ENCODE measurements at places on chromosomes 6 and 20. TPM values are rescaled to one million over a fixed set of nuclear protein-coding genes. Genes with fewer than 3 reads are reported as not detected.

DNA sequence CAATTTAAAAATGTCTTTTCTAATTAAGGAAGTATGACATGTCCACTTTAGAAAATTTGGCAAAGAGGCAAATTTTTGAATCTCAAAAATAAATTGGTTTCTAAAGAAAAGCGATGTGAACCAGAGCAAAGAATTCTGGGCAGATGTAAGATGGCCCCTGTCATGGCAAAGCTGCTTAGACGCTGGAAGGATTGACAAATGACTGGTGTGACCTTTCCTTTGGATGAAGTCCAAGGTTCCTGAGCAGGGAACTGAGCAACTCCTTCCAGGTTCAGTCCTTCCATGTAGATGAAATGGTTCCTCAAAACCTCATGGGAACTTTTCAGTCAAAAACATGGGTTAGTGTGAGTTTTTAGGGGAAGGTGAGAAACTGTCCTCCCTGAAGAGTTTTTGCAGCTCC, 25.1 kb downstream of the BRPF3 start:
- no peak for DNase-seq

DNA sequence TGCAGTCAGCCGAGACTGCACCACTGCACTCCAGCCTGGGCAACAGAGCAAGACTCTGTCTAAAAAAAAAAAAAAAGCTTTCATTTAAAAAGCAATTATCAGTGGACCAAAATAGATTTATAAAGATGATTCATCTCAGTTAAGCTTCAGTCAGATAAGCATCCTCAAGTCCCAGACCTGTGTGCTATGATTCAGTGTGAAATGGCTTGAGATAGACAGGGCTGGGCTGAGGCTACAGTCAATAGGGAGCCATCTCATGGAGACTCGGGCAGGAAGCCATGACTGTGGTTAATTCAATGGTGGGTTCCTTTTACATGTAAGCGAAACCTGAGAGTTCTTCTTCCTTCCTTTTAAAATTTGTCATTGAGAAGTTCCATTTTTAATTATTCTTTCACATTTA, 276.0 kb downstream of the TFAP2A start:
- no peak for DNase-seq

DNA sequence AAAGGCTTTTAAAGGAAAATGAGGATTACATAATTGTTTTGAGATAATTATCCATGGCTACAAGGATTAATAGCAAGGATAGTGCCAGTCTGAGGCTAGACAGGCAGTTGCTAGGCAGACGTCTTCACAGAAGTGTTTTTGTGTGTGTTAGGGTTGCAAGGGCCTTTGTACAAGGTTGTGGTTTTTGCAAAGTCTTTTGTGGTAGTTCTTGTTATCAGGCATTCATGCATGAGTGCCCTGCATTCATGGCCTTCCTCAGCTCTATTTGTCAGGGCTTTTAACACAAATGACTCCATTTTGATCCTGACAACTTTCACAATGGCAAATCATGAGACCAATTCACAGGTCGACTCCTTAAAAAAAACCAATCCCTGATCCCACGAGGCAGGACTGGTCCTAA, 68.1 kb upstream of the TXNDC5 start:
- DNase-seq = no peak

DNA sequence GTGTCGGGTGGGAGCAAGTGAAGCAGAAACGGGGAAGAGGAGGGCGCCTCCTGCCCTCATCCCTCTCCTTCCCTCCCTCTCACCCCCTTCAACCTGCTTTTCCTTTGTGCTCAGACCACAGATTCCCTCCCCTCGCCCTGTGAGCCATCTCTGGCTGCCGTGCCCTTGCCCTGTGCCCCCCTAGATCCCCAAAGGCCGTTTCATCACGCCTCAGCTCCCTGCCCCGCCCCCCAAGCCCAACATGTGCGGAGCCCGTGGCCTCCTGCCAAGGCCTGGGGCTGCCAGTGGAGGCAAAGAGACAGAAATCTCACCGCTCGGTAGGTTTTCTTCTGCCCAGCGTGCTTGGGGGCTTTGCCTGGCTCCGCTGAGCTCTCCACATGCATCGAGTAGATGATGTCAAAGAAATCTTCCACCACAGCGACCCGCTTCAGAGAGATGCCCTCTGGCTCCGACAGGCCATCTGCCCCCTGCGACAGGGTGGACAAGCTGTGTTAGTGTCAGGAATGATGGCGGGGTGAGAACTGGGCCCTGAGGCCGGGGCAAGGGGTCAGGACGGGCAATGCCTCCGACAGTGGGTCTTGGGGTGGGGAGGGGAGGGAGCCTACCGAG, 57.6 kb downstream of the NOL4L start:
- no peak for DNase-seq

- DNase-seq = no peak
These were observed 16.7 kb downstream of the BTN2A1 start for GRCh38 chr6:26474439-26474881.

- no peak for DNase-seq
These were observed 109.0 kb downstream of the ATG5 start for GRCh38 chr6:106216527-106216926.

Gene SFTA2
- not detected for total RNA-seq

DNA sequence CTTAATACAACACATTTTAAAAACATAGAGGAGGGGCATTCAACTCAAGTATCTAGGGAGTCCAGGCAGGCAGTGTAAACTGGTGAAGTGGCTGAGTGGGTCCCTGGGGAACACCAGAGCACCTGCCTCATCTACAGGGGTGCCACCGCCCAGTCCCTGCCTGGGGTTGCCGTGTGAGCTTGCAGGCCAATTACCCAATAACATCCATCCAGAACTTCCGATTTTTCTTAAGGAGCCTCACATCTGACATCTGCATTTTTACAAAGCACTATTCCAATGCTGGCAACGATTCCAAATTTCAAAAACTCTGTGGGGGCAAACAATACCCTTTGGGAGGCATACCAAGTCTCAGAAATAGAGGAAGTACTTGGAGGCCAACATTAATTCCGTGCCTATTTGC, 288.4 kb upstream of the TSHZ2 start:
- DNase-seq = no peak

Gene THBD
- 0.15 TPM for total RNA-seq

- no peak for DNase-seq
These were observed 29.2 kb downstream of the AFDN start for GRCh38 chr6:167855825-167856425.

- DNase-seq = no peak
These were observed 165.6 kb downstream of the ATXN1 start for GRCh38 chr6:16595514-16596120.

DNA sequence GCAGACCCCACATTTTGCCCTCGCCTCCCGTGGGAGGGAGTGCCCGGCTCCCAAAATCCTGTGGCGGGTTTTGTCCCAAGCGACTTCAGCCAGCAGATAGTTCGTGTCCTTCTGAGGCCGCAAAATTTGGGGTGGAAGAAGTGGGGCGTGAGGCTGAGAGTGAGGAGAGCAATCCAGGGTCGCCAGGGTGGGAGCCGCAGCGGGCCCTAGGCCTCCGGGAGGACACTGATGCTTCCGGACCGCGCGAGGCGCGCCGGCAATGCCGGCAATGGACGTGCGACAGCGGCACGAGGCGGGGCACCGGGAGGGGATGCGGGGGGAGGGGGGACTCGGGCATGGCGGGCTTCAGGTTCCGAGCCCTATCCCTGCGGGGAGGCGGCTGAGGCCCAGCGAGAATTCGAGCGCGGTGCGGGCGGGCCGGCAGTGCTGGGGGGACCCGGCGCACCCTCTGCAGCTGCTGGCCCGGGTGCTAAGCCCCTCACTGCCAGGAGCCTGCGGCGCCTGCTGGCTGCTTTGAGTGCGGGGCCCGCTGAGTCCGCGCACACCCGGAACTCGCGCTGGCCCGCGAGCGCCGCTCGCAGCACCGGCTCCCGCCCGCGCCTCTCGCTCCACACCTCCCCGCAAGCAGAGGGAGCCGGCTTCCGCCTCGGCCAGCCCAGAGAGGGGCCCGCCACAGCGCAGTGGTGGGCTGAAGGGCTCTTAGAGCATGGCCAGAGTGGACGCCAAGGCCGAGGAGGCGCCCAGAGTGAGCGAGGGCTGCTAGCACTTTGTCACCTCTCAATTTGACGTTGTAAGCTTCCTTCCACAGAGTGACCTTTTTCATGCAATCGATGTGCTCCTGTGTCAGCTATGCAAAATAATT, 143.8 kb downstream of the LPA start:
- DNase-seq = peak; percentile 80

- peak; percentile 36 for DNase-seq
These were observed 81.2 kb upstream of the SASH1 start for GRCh38 chr6:148261470-148261869.

GRCh38 chr6:7832904-7833750, 77.5 kb downstream of the TXNDC5 start:
- DNase-seq = no peak

DNA sequence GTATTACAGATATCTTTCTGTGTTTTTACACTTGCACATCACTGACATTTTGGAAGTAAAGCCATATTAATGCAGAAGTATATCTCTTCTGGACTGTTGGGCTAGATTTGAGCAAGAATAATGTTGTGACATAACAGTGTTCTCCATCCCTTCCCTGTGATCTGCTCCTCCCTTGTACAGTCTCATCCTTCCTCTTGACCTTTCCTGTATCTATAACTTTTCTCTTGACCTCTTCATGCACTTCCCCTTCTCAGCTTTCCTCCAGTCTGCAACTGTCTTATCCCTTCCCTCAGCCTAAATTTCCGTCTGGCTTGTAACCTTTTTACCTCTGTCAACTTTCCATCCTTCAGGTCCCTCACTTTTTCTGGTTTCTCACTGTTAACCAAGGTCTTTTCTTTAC, 29.8 kb downstream of the NCOA3 start:
- DNase-seq = no peak

- no peak for DNase-seq
These were observed 100.6 kb downstream of the DCDC2 start for GRCh38 chr6:24257282-24257681.

- DNase-seq = no peak
These were observed 652.5 kb upstream of the EPHA7 start for GRCh38 chr6:94071835-94072234.

DNA sequence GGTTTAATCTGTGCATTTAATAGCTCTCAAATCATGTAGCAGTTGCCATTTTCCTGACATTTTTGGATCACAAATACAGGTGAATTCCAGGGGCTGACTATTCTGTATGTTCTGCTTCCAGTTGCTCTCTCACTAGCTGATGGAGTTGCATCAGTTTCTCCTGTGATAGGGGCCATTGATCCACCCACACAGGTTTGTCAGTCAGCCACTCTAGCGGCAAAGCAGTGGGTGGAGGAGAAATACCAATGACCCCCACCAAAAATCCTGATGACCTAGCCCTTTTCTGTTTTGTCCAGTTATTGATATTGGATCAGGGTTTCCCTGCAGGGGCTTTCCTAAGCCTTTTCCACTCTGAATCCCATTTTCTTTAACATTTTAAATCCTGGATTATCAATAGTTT, 72.3 kb upstream of the BTN3A2 start:
- no peak for DNase-seq

DNA sequence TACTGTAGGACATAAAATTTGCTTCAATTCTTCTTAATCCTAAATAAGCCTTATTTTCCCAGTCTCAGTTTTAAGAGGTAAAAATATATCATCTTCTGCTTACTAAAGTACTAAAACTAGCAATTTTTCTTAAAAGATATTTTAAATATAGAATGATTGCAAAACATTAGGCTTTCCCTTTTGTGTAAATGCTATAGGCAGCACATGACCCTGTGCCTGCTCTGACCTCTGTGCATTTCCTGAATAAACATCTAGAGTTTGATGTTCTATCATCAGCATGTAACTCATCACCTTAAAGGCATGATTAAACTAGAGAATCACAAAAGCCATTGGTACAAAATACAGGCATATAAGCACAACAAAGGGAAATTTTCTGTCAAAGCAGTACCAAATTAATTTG, 422.7 kb downstream of the TFAP2B start:
- DNase-seq = no peak

DNA sequence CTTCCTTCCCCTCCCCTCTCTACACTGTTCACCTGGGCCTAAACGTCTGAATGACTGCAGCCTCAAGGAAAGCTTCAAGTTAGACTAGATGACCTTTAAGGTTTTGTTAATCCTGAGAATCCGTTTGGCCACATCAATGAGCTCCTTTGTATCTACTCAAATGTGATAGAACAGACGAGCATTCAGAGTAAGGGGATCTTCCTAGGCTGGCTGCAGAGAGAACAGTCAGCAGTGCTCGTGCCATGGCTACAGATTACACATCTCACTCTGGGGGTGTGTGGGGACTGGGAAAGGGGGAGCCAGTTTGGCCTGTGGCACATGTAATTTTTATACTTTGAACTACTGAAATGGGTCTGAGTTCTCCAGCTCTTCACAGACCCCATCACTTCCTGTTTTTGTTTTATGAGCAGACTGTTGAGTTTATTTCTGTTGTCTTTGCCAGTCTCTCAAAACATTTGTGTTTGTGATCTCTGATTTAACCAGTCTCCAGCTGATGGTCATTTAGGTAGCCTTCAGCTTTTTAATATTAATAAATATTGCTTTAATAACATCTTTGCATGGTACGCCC, 50.9 kb downstream of the KCNS1 start:
- no peak for DNase-seq

- no peak for DNase-seq
These were observed 44.7 kb downstream of the VAPB start for GRCh38 chr20:58433759-58434158.

Gene NKX2-2
- total RNA-seq = 0.11 TPM

Gene MAFB
- total RNA-seq = 1.0 TPM

Gene THBS2
- 15.5 TPM for total RNA-seq

DNA sequence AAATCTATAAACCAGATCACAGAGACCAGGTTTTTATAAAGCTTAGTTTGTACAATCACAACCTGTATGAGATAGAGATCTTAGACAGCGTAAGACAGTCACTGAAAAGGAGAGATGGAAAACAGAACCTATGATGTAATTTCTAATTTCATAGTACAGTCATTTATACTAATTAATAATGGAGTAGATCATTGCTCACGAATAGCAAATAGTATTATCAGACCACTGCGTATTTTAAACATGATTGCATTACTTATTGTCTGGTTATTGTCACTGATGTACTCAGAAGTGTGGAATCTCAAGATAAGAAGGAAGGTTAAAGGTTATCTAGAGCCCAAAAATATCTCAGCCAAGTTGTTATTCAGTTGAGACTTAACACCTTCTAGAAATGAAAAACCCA, 115.6 kb downstream of the KHDC1L start:
- DNase-seq = no peak

GRCh38 chr6:17483391-17484016, 90.1 kb downstream of the CAP2 start:
- DNase-seq = no peak

DNA sequence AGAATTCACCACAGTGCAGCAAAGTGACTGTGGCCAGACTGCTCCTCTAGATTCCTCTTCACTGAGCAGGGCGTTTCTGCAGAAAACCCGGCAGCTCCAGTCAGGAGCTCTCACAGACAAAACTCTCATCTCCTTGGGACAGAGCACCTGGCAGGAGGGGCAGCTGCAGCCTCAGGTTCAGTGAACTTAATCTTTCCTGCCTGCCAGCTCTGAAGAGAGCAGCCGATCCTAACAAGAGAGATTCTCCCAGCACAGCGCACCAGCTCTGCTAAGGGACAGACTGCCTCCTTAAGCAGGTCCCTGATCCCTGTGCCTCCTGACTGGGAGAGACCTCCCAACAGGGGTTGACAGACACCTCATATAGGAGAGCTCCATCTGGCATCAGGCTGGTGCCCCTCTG, 1065.5 kb downstream of the GRIK2 start:
- no peak for DNase-seq

- DNase-seq = no peak
These were observed 131.5 kb downstream of the INSM1 start for GRCh38 chr20:20499439-20499838.

Gene DEFB110
- total RNA-seq = not detected

Gene PRL
- total RNA-seq = not detected

- DNase-seq = no peak
These were observed 73.2 kb downstream of the QRSL1 start for GRCh38 chr6:106702451-106703110.

Gene ADGB
- total RNA-seq = not detected

Gene SEMG1
- 2.0 TPM for total RNA-seq

GRCh38 chr6:117761610-117762009, 86.3 kb downstream of the NUS1 start:
- no peak for DNase-seq
